ENCODE measurements at places on chromosomes 5 and 9.

DNA sequence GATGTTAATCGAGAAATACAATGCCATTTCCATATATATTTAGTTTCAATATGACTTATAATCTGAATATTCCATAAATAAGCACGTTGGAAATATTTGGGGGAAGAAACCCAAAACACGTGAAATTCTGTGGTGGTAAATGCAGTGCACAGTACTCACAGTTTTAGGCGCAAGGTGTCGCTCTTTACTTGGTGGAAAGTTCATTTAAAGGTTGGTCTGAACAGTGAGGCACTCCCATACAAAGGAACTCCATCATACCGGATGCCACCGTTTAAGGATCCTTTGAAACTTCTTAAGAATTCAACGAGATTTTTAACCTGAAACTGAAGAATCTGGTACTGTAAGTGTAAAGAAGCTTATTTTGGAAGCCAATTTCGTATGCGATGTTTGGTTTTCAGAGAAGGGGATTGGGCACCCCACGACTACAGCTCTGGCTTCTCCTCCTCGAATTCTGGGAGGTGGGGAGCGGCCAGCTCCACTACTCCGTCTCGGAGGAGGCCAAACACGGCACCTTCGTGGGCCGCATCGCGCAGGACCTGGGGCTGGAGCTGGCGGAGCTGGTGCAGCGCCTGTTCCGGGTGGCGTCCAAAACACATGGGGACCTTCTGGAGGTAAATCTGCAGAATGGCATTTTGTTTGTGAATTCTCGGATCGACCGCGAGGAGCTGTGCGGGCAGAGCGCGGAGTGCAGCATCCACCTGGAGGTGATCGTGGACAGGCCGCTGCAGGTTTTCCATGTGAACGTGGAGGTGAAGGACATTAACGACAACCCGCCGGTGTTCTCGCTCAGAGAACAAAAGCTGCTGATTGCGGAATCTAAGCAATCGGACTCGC is at the start of gene PCDHA11:
Gene PCDHA11, plus strand, starts transcription at position 237 of the 834 bp plus-strand sequence. Its CDS starts 147 bp downstream, at position 384.
- no peak for DNase-seq

DNA sequence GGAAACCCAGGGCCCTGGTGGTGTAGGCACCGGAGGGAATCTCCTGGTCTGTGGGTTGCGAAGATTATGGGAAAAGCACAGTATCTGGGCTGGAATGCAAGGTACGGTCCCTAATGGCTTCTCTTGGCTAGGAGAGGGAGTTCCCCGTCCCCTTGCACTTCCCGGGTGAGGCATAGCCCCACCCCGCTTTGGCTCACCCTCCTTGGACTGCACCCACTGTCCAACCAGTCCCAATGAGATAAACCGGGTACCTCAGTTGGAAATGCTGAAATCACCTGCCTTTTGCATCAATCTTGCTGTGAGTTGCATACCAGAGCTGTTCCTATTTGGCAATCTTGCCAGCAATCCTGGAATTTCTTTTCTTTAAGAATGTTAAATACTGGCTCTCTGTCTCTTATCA is 1429.1 kb downstream of the MAT2B start:
- DNase-seq, result no peak

GRCh38 chr5:91956738-91957137 is 573.6 kb upstream of the ARRDC3 start:
- DNase-seq, result no peak

- no peak for DNase-seq
Measured at GRCh38 chr5:132493241-132493640, 2.7 kb upstream of the IRF1 start.

DNA sequence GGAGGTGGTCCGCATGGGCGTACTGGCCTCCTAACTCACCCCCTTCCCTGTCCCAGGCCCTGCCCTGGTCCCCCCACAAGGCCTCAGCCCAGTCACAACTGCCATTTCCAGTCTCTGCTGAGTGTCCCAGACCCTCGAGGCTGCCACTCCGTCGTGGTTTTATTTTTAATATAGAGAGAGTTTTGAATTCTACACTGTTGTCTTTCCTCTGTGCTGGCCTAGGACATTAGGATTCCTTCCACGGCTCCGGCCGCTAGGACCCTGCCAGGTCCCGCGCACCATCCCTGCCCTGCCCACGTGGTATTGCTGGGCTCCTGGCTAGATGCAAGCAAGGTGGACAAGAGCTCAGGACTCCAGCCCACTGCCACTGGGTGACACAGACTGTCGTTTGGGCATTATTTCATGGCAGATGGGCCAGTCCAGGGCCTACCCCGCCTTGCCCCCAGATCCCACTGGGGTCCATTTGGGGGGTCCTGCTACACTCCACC is 53.3 kb downstream of the SAR1B start:
- DNase-seq, result no peak

DNA sequence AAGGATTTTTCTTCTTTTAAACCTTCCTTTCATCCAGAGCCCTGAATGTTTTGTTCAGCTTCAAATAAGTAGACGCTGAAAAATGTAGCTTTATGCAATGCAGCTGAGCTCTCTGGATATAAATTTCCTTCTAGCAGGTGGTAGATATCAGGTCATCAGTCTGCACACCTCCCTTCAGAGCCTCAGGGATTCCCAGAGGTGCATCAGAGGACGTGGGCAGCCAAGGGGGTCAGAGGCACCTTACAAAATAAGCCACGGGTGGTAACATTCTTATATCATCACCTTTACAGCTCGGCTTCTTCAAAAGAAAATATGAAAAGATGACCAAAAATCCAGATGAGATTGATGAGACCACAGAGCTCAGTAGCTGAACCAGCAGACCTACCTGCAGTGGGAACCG is 19.3 kb downstream of the MOCS2 start:
- DNase-seq, result no peak

- DNase-seq, result peak; percentile 30
Measured at GRCh38 chr5:68739752-68740151, 354.1 kb upstream of the SLC30A5 start.

- DNase-seq, result no peak
Measured at GRCh38 chr5:15539951-15540350, 40.0 kb downstream of the FBXL7 start.

DNA sequence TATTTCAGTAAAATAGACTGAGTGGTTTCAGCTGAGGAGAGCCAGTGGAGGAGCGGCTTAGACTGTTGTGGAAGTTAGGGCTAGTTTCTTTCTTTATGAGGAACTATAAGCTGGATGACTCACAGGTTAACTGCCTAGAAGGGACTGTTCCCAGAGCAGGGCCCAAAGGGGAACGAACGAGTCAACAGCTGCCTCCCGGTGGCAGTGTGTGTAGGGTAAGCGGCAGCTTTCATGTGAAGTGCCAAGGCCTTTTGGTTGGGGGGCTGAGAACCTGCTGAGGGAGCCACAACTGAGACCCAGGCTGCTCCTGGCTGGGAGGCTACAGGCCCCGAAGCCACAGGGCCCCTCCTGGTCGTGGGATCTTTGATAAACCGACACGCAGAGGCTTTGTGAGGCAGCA is 7.0 kb downstream of the SQSTM1 start:
- DNase-seq, result no peak

DNA sequence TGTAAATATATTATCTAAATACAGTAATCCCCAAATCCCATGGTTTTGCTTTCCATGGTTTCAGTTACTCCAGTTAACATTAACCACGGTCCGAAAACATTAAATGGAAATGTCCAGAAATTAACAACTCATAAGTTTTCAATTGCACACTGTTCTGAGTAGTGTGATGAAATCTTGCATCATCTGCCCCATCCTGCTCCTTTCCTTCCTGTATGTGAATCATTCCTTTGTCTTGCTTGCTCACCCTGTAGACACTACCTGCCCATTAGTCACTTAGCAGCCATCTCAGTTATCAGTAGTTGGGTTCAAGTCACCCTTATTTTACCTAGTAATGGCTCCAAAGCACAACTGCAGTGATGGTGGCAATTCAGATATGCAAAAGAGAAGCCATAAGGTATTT is 1568.5 kb upstream of the WWC1 start:
- no peak for DNase-seq

DNA sequence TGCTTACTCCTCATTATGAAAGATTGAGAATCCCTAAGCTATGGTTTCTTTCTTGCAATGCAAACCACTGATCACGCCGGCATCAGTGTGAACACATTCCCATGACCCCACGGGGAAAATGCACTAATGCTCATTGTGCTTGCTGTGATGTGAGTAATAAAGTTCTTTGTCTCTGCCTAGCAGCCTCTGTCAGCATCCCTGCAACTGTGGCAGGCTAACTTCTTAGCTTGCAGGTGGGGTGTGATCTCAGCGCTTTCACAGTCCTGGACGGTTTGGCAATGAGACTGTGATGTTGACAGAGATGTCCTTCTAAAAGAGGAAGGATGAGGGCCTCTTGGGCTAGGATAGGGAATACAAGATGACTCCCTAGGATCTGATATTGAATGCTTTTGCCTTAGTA is 1218.7 kb downstream of the EFNA5 start:
- DNase-seq, result no peak

GRCh38 chr5:77971776-77972468 is 195.8 kb upstream of the TBCA start:
- no peak for DNase-seq
